Suprapubic skin (tissue), 4 donors: ENCODE measurements at places on chromosomes 4 and X. TPM values are rescaled to one million over a fixed set of nuclear protein-coding genes. Genes with fewer than 3 reads are reported as not detected.

Gene SLC16A2
- 4.2 TPM for total RNA-seq

Gene ARMCX6
- 14.1 TPM for total RNA-seq

Gene SMIM10L2A
- 1.4 TPM for total RNA-seq

Gene BMX
- 1.9 TPM for total RNA-seq

- no peak for DNase-seq
Measured at GRCh38 chr4:139841464-139842195, 176.0 kb downstream of the MGST2 start.

DNA sequence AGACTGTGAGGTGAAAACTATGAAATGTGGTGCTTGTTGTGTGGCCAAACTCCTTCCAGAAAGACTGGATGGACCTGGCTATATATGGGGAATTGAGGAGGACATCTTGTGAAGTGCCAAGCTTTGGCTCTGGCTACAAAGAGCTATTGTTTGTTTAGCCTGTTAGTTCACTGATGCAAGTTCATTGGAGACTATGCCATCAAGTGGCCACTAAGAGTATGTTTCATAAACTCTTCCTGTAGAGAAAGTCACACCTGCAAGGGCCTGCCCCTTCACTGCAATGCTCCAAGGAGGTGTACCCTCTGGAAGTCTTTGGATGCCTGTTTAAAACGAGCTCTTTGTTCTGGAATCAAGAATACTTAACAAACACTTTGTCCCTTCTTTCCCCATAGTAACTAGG lies 382.0 kb downstream of the GABRG1 start:
- DNase-seq, result no peak

- no peak for DNase-seq
Measured at GRCh38 chr4:2671267-2671895, 84.8 kb downstream of the TNIP2 start.

DNA sequence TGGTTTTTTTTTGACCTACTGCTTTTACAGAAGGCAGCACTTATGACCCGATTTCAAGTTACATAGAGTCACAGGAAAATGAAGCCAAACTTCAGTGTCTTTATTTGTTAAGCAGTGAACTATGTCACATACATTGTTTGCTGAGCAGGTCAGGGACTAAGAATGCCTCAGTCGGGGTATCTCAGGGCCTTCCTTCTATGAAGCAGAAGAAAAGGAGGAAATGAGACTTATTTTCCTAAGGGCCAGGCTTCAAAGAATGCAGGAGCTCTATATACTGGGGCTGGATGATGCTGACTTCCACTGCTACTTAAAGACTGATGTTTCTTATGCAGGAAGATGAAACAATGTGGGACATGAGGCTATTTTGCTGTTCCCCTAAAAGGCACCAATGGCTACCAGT lies 558.4 kb upstream of the IGFBP7 start:
- no peak for DNase-seq

- no peak for DNase-seq
Measured at GRCh38 chr4:184012937-184013336, 107.8 kb downstream of the STOX2 start.

DNA sequence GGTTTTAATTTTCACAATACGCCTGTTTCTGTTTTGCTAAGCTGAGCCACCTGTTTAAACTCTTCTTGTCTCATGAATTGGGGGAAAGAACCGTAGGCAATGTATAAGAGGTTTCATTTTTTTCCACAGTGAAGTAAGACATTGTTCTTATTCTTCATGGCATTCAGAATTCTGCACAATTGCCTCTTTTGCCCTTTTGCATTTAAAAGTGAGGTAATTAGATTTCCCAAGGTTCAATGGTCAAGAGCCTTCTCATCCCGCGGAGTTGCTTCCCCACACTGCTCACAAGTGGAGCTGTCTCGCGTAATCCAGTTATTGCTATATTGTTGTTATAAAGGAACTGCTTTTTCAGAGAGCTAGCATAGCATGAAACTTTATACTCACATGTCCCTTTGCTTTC lies 90.9 kb upstream of the SPRY1 start:
- DNase-seq, result no peak

DNA sequence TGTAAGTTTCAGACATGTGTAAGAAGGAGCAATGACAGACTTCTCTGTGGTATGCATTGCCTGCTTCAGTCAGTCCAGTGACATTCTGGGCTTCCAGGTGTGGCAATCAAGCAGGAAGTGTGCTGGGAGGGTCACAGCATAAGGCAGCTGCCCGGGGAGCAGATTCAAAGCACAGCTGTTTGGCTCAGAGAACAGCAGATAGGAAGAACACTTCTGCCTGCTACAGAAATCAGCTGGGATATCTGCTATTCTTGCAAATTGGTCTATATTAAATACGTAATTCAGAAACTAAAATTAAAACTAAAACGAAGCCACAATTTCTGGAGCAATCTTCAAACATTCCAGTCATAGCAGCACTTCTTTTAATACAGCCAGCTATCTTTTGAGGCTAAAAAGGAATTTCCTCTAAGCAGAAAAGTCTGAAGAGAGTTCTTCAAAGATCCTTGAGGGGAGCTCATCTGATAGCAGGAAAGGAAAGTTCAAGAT lies 47.5 kb upstream of the GALNT7 start:
- DNase-seq, result no peak
